ENCODE measurements at places on chromosomes 6 and 20. TPM values are rescaled to one million over a fixed set of nuclear protein-coding genes. Genes with fewer than 3 reads are reported as not detected.
A peak's percentile ranks its signal among the peaks of the same experiment; 100 is the strongest.

- DNase-seq = no peak
Measured at GRCh38 chr6:124993327-124993726, 31.1 kb downstream of the RNF217 start.

DNA sequence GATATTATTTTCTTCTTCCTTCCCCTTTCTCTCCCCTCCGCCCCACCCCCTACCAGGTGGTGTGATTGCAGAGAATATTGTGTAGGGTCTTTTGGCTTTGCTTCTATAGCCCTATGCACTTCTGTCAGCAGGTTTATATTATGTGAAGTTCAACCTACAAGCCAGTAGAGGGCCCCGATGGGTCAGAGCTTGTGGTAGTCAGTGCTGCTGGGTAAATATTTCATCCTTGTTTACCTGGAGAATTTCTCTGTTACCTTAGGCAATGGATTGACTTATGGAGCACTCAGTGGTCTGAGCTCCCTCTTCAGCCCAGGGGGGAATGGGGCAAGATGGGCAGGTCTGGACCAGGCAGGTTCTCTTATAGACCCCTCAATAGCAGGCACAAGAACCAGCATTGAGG, 720.9 kb downstream of the GRIK2 start:
- DNase-seq = no peak

DNA sequence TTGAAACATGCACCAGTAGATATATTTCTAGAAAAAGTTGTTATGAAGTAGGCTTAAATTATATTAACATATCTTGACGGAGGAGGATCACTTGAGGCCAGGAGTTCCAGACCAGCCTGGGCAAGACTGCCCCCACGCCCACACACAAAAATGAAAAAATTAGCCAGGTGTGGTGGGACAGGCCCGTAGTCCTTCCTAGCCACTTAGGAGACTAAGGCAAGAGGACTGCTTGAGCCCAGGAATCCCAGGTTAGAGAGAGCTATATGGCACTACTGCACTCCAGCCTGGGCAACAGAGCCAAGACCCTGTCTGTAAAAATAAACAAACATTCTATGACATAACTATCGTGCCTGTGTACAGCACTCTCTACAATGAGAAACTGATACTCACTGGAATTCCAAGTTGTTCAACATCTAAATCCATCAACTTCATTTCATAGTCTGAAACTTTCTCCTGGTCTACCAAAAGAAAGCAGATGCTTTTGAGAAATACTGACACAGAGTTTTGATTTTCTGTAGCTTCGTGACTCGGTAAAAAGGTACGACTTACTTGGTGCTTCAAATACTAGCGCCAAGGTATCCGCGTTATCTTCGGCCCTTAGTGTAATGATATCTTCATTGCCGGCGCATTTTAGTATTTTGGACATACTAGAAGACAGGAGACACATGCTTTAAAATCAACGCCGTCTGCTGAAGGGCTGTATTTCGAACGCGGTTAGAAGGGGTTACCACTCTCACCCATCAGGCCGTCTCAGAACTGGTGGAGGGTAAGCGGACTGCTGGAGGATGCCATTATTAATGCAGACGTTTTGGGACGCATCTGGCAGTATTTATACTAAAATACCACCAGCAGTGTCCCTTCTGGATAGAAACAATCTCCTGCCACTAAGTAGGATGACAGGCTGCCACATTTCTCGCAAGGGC, 1.3 kb downstream of the PCNA start:
- no peak for DNase-seq

- DNase-seq = no peak
Measured at GRCh38 chr6:24272553-24272952, 85.3 kb downstream of the DCDC2 start.

GRCh38 chr6:119720160-119720559, 370.6 kb upstream of the MAN1A1 start:
- no peak for DNase-seq

GRCh38 chr20:24487648-24488047, 18.2 kb downstream of the SYNDIG1 start:
- no peak for DNase-seq

DNA sequence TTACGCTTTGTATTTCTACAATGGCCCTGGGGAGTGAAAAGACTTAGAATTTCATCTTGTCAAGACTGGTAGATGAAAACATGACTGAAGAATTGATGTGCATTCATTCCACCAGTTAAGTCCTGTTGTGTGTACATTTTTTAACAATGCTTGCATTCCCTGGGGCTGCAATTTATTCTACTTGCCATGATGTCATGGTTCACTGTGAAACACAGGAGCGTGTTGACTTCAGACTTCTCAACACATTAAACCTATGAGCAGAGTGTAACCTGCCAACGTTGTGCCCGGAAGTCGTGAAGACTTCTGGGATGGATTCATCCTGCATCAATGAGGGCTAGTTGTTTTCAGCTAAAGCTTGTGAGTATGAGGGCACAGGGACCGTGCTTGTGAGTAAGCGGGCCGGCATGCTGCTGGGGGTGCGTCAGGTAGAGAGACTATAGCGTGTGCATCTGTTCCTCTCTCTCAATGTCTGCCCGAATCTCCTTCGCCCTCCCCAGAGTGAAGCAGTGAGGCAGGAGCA, 26.3 kb upstream of the RIMS4 start:
- no peak for DNase-seq

GRCh38 chr6:811831-812230, 118.9 kb upstream of the EXOC2 start:
- no peak for DNase-seq

DNA sequence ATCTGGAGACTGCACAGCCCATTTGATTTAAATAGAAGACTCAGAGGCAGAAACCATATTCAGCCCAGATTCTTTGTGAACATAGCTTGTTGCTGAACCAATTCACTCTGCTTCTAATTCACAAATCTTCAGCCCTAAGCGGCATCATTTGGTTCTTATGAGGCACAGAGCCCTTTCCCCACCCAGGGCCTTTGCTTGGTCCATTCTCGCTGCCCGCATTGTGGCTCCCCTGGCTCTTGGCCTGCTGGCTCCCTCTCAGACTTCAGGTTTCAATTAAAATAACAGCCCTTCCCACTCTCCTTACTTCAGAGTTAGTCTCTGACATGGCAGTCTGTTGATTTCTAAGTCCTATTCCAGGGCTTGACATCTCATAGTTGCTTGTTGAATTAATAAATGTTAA, 9.4 kb upstream of the TMEM14A start:
- no peak for DNase-seq

DNA sequence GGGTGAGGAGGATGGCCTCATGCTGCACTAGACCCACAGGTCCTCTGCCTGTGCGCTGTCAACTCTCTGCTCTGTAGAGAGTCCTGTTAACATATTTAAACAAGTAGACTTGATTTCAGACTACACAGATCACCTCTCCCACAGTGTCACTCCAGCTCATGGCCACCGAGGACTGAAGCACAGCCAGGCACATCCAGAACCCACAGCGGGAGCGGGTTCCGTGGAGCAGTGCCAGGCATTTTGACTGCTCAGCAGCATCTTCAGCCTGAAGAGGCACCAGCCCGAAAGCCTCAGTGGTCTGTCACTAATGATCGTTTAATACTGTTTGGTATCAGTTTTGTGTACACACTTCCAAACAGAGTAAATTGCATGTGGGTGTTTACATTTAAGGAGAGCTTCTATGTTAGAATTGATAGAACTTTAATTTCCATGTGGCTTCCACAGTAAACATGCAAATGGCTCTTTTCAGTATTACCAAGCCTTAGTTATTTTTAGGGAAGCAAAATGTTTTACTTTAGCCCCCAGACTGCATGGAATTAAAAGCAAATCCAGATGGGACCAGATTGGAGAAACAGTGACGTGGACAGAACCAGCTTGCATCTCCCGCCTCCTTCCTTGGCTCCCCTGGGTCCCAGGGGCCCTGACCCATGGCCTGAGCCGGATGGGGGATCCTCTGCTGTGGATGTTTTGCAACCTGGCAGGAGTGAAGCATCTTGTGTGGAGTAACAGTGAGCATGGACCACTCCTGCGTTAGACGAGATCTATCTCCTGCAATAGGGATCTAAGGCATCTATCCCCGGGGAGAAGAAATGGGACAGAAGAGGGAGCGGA, 196.7 kb upstream of the CDH4 start:
- peak; percentile 64 for DNase-seq

The PABPC1L gene
- total RNA-seq = 22.8 TPM

The SAMD3 gene
- not detected for total RNA-seq

The LPIN3 gene
- total RNA-seq = 74.6 TPM

Data from suprapubic skin (tissue), 4 donors.